ENCODE measurements at places on chromosomes 5 and 9.

DNA sequence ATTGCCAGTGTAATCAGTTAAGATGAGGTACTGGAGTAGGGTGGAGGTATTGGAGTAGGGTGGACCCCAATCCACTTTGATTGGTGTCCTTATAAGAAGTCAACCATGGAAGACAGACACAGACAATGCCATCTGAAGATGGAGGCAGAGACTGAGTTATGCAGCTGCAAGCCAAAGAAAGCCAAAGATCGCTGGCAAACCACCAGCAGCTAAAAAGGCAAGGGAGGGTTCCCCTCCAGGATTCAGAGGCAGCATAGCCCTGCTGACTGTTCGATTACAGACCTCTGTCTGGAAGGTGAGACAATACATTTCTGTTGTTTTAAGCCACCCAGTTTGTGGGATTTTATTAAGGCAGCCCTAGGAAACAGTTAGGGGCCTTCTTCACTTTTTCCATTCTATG, 30.5 kb upstream of the CKMT2 start:
- no peak for DNase-seq

GRCh38 chr9:76585487-76586389, 126.8 kb downstream of the GCNT1 start:
- DNase-seq: no peak

DNA sequence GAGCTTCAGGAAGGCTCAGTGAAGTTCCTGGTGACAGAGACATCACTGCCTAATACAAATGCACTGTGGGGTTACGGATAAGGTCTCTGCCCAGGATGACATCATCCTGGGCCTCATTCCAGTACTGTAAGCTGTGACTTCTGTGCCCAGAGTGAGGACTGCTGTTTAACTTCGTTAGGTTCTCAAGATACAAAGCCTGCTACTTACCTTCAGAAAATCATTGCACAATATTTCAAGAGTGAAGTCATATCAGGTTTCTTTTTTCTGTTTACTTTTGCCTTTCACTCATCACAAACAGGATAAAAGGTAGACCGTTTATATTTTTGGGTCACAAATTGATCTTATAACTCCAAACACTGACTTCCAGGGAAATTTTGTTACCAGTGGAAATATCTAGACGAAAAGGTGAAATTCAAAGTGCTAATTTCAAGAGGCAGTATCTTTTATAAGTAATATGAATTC, 241.2 kb downstream of the PIK3R1 start:
- no peak for DNase-seq

GRCh38 chr5:2257326-2258244, 374.9 kb upstream of the IRX4 start:
- DNase-seq: no peak

- peak; percentile 33 for DNase-seq
Observed at GRCh38 chr5:173581408-173582215, 34.8 kb downstream of the BOD1 start.

GRCh38 chr5:50559955-50560354, 106.5 kb upstream of the PARP8 start:
- no peak for DNase-seq

DNA sequence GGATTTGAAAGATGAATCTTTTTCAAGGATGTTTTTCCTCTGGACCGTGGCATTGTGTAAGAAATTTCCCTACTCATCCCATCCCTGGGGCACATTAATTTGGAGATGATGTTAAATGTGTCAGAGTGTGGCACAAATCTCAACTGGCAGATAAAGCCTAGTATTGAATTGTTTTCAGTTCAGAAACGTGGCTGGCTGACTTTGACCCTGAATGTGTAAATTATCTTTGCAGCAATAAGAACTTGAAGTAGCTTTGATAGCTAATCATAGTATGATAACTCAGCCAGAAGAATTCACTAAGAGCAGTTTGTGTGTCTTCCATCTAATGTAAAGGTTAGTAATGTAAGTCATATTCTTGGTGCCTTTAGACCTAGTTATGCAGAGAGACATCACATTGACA, 238.4 kb upstream of the DMRT1 start:
- DNase-seq: no peak

- no peak for DNase-seq
Observed at GRCh38 chr9:70374962-70375618, 39.4 kb downstream of the KLF9 start.

GRCh38 chr5:77635067-77635916, 3.2 kb downstream of the OTP start:
- DNase-seq: no peak

DNA sequence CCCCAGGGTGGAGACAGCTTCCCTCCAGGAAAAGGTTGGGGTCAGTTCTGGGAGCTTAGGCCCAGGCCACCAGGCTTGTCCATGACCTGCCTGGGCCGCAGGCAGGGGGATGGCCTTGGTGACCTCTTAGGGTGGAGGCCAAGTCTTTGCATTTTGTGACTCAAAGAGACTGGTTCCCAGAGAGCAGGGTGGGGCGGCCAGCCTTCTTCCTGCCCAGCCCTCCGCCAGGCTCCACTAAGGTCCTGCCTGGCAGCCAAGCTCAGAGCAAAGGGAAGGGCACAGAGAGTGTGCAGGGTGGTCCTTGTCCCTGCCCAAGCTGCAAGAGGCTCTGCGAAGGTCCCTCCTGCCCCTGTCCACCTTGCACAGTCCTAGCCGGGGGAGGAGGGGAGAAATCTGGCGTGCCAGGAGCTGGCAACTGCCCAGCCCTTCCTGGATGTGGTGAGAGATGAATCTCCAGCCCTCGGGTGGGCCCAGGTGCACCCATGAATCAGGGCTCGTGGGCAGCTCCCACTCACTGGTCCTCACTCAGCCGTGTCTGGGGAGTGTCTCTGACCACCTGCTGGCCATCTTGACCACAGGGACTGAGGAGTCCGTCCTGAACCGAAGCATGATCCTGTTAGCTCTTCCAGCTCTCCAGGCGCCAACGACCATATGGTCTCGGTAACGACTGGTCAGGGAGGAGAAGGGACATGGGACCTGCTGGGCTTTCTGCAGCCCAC, 2.3 kb upstream of the PTGDS start:
- no peak for DNase-seq

DNA sequence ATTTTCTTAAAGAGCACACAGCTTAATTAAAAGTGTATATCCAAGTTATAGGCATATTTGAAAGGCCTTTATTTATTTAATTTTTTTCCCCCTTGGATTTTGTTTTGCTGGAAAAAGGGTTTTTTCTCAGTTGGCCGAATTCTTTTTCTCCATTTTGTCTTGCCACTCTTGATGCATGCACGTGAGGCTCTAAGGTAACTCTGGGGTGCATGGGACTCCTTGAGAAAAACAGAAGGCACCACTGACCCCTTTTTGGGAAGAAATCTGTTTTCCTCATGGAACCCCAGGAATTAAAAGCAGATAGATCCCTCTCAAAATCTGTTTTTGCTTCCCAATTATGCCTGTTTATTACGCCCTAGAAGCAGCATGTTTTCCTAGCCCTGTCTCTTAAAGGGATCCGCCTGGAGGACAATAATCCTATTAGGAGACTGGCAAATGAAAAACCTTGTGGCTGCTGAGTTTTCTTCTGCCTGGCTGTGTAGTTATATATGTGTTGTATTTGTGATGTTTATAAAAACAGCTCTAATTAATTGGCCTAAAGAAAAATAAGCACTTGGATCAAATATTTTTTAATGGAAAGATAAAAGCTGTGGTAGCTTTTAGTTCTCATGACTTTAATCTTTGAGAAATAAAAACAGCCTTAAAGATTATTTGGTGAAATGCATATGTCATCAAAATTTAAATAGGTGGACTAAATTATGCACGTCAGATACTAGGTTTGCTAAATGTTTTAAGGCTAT, 435.1 kb upstream of the CDH9 start:
- DNase-seq: no peak

- DNase-seq: peak; percentile 91
Observed at GRCh38 chr5:56910210-56910965, 992 bp downstream of the SETD9 start.

DNA sequence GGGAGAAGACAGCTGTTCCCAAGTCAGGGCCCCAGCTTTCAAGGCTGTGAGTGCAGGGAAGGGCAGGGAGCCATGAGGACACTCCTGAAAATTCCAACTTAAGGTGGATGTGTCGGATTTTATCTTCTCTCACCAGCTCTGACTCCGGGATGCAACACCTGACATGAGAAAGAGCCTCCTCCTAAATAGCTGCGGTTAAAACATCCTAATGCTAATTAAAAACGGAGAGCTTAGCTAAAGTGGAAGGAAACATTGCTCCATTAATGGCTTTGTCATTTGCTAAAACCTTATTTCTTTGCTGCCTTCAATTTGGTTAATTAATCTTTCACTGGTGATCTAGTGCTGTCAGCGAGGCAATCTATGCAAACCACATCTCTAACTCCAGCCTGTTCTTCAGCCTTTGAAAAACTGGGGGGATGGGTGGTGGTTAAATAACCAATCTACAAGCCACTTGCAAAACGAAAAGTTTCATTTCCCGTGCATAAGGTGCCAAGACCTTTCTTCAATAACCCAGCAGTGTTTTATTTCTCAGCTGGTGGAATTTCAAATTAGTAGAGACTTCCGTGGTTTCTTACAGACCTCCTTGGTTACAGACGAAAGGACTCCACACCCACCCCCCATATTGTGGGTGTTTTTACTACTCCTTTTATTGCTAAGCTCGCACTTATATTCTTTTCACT, 379.6 kb downstream of the MLLT3 start:
- no peak for DNase-seq

- peak; percentile 31 for DNase-seq
Observed at GRCh38 chr5:125961150-125961549, 462.1 kb upstream of the GRAMD2B start.

DNA sequence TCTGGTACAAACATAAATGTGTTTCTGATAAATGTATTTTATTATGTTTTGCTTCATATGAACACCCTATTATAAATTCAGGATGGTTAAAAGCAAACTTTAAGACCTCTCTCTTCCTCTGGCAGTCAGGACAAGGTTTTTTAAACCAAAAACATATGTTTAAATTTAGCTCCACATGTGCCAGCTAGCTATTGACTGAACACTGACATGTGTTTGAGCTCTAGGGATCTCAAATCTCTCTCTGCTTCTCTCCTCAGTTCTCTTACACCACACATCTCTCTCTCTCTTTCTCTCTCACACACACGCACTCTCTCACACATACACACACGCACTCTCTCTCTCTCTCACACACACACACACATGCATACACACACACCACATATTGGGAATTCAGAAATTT, 150.1 kb upstream of the RFX3 start:
- no peak for DNase-seq

GRCh38 chr5:107472620-107473064, 198.1 kb downstream of the EFNA5 start:
- no peak for DNase-seq

GRCh38 chr5:126268697-126269315, 154.4 kb upstream of the GRAMD2B start:
- no peak for DNase-seq

DNA sequence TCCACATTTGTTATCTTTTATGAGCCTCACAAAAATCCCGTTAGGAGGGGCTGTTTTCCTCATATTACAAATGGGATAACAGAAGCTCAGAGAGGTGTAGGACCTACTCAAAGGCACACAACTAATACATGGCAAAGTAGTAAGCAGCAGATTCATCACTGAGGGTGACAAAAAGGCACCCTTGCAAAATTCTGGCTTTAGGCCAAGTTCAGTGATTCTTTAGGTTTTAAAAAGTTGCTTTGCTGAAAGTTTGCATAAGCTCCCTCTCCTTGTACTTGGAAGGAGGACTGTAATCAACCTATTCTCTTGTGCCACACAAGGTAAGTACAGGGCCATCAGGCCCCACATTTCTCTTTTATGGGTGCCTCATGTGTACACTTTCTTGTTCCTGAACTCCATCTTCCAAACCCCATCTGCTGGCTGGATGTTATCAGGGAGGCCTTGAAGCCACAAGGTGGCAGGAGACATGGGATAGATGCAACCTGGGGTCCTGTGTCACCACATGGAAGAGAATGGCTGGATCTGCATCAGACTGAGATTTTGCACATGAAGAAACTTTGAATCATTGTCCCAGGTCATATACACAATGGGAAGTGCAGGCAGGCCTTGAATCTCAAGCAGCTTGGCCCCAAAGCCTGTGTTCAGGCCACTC, 311.6 kb downstream of the MSX2 start:
- DNase-seq: no peak

- no peak for DNase-seq
Observed at GRCh38 chr5:26940994-26941393, 97.4 kb downstream of the CDH9 start.

- no peak for DNase-seq
Observed at GRCh38 chr9:78714576-78714975, 417.7 kb downstream of the PSAT1 start.

DNA sequence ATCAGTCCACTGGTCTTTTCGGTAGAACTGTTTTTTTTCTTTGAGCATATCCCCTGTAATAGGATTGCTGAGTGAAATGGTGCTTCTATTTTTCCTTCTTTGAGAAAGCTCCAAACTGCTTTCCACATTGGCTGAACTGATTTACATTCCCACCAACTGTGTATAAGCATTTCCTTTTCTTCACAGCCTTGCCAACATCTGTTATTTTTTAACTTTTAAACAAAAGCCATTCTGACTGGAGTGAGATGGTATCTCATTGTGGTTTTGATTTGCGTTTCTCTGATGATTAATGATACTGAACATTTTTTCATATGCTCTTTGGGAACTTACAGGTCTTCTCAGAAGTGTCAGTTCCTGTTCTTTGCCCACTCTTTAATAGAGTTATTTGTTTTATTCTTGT, 764.7 kb downstream of the MTRR start:
- DNase-seq: no peak

- no peak for DNase-seq
Observed at GRCh38 chr5:137395011-137395755, 103.9 kb downstream of the SPOCK1 start.

DNA sequence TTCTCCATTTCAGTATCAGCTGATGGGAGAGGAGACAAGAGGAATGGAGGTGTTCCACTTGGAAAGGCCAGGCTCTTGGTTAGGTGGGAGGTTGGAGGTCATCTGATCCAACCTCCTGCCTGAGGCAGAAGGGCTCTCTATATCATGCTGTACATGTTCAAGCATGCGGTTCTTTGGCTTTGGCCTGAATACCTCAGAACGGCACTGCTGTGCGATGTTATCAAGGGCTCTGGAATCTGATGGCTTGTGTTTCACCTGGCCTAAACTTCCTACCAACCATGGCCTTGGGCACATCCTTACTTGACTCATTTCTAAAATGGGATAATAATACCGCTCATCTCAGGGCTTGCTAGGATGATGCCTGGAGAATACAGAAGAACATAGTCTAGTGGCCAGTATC, 90.1 kb upstream of the FAM169A start:
- no peak for DNase-seq

DNA sequence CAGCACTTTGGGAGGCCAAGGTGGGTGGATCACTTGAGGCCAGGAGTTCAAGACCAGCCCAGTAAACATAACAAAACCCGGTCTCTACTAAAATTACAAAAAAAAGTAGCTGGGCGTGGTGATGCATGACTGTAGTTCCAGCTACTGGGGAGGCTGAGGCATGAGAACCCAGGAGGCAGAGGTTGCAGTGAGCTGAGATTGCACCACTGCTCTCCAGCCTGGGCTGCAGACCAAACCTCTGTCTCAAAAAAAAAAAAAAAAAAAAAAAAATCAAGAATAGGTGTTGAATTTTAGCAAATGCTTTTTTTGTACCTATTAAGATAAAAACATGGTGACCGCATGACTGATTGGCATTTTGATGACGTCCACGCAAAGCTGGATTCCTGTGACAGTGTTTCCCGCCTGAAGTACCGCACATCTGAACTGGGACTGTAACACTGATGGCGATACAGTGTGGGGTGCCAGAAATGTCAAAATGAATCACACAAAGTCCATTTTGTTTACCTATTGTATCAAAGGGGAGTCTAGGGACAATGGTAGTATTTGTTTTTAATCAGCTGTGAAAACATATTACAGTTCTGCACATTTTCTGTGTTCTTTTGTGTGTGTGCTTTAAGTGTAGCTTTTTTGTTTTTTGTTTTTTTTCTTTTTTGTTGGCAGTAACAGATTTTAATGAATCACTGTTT, 23.2 kb upstream of the TBC1D9B start:
- DNase-seq: no peak
